ENCODE measurements at places on chromosomes 1 and 21. TPM values are rescaled to one million over a fixed set of nuclear protein-coding genes. Genes with fewer than 3 reads are reported as not detected.

The IL10 gene
- 1.2 TPM for total RNA-seq

GRCh38 chr21:43926196-43926595 is 61.2 kb downstream of the AGPAT3 start:
- no peak for DNase-seq

DNA sequence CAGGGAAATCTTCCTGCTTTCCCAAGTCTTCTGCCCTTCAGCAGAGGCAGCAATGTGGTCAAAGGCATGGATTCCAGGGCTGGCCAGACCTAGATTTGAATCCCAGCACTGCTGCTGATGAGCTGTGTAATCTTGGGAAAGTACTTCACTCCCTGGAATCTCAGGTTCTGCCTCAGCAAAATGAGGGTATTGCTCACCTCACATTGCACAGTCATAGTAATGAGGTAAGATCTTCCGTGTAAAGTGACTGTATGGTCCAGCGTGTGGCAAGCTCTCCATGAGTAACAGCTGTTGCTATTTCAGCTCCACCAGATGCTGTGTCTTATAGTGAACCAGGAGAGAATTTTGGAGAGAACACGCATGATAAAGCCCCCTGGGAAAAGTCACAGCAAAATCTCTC is 56.1 kb upstream of the F3 start:
- DNase-seq, result no peak

The MSH4 gene
- 0.79 TPM for total RNA-seq

DNA sequence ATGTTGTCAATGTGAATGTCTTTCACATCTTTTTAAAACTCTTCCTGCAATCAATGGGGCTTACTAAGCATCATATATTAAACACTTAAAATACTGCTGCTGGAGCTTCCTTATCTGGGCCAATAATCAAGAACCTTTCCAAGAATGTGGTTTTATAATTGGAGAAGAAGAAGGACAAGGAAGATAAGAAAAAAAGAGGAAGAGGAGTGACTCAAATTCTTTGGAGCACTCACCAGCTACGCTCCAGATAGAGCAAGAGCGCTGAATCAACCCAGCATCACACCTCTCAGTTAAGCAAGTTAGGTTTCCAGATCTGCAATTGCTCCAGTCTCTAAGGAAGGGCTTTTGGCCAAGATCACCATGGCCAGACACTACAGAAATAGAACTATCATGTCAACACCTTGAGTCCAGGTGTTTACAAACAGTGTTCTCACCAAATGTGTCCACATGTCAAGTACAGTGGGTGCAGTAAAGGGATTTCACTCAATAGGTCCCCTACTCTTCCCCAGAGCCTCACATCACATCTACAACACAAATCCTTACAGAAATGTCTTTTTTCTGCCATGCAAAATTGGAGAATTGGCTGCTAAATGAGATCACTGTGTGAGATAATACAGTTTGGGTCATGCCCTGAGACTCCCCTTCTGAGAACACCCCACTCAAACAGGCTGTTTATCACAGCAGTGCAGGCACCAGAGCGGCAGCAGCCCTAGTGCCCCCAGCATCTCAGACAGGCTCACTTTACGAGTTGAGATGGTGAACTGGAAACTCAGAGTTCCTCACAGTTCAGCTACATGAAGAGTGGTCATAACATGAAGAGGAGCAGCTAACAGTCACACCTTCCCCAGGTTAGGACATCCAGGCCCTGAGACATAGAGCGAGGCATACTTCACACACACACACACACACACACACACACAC is 1.7 kb upstream of the SPRR2B start:
- DNase-seq, result no peak

The PTAFR gene
- 7.9 TPM for total RNA-seq

The ICOSLG gene
- 1.5 TPM for total RNA-seq

The SGIP1 gene
- 24.0 TPM for total RNA-seq

GRCh38 chr1:18943914-18944572 is 12.4 kb downstream of the IFFO2 start:
- no peak for DNase-seq

- DNase-seq, result no peak
These were observed 5.9 kb upstream of the PRXL2B start for GRCh38 chr1:2580691-2581090.

The SLAMF7 gene
- 0.11 TPM for total RNA-seq

DNA sequence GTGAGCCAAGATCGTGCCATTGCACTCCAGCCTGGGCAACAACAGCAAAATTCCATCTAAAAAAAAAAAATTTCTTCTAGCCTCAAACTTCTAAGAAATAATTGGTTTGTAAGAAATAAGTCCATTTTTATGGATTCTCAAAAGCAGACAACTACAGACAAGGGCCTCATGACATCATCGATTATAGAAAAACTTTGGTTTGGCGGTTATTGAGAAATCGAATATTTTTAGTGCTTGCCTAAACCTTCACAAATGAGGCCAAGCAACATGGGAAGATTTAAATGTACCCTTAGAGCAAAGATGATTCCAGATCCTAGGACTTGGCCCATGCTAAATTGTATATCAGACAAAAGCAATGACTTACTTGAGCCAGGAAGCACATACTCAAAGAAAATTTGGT is 27.8 kb upstream of the MX1 start:
- DNase-seq, result no peak

GRCh38 chr1:58874757-58875755 is 91.2 kb upstream of the JUN start:
- DNase-seq, result peak; percentile 73

DNA sequence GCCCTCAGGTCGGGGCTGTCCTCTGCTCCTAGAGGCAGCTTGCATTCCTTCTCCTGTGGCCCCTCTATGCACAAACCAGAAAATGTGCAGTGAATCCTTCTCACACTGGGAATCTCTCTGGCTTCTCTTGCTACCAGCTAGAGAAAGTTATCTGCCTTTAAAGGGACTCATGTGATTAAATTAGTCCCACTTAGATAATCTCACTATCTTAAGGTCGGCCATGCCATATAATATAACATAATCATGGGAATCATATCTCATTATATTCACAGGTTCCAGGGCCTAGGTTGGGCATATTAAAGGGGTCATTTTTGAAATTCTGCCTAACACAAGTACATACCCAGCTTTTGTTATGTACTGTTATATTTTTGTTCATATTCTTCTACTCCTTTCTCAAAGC is 31.4 kb downstream of the PTGFR start:
- no peak for DNase-seq

- peak; percentile 25 for DNase-seq
These were observed 321.9 kb downstream of the SETD4 start for GRCh38 chr21:35738347-35738961.

GRCh38 chr21:14545906-14546480 is at the start of gene SAMSN1:
TSS of gene SAMSN1 (minus strand) at chr21:14546315. CDS start at chr21:14546261, 54 bp downstream.
- no peak for DNase-seq

The SPRR1B gene
- total RNA-seq, result not detected

The OR6F1 gene
- not detected for total RNA-seq

- no peak for DNase-seq
These were observed 34.7 kb downstream of the PTPN14 start for GRCh38 chr1:214516434-214517326.

The NR5A2 gene
- 2.8 TPM for total RNA-seq

DNA sequence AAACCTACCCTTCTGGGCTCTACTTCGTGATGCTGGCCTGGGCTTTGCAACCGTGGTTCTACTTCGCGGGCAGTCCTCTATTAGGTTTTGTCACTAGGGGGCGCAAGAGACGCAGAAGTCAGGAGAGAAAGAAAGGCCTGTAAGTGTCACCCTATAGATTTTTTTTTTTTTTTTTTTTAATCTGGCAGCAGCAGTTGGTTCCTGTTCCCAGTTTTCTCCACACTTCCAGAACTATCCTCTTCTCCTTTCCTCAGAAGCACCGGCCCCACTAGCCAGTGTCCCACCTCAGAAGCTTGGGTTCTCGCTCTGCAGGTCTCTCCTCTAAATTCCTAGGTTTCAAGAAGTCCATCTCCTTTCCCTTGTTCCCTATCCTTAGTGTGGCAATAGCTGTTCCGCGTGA is 9.1 kb upstream of the LCE2D start:
- DNase-seq, result peak; percentile 45

GRCh38 chr1:23400324-23401114 is 24.0 kb downstream of the TCEA3 start:
- DNase-seq, result no peak

- no peak for DNase-seq
These were observed 7.0 kb downstream of the ENSA start for GRCh38 chr1:150622303-150622975.

DNA sequence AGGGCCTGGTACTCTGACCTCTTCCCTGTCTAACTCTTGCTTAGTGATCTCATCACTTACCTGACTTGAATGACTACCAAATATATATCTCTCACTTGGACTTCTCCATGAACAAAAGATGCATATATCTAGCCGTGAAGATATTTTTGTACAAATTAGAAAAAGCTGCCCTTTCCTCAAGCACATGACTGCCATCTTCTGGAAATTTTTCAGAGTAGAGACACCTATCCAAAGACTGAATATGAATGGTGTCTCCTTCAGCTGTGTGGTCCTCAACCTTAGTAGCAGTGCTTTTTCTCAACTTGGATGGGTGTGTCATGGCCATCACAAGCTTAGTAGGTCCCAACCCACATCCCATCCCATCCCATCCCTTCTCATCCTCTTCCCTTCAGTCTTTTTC is 142.3 kb downstream of the DNM3 start:
- DNase-seq, result no peak

DNA sequence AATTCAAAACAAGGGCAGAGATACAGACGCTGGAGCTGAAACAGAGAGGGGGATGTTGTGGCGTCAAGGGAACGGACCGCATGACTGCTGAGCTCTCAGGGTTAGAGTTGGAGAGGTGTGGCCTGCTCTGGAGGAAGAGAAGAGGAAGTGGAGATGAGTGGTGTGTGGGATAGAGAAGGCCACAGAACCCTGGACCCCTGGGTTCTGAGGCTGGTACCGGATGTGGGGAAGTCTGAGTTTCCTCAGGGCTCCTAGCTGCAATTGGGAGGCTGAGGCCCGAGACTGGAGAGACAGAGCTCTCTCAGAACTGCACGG is 1.8 kb downstream of the BCAN start:
- DNase-seq, result no peak

The CSMD2 gene
- 19.4 TPM for total RNA-seq

- DNase-seq, result no peak
These were observed 2.0 kb downstream of the INAVA start for GRCh38 chr1:200896531-200897196.

The OLIG1 gene
- total RNA-seq, result 32.3 TPM
